Brain microvascular endothelial cell (primary cell): ENCODE measurements at places on chromosomes 2 and 18.

DNA sequence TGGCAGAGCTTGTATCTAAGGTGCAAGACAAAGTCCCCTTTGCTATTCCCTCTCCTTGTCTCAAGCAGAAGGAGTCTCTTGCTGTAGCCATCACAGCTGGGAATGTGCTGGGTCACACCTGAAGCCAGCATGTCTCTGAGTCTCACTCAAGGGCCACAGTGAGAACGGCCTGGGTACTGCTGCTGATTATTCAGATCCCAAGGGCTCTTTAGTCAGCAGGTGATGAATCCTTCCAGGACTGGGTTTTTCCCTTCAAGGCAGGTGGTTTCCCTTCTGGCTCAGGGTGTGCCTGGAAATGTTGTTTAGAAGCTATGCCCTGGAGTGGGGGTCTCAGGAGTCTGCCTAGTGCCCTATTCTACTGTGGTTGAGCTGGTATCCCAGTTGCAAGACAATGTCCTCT lies 356.3 kb downstream of the PARD3B start:
- no peak for DNase-seq

- no peak for DNase-seq
Measured at GRCh38 chr2:70896765-70897202, 38.9 kb upstream of the ATP6V1B1 start.

DNA sequence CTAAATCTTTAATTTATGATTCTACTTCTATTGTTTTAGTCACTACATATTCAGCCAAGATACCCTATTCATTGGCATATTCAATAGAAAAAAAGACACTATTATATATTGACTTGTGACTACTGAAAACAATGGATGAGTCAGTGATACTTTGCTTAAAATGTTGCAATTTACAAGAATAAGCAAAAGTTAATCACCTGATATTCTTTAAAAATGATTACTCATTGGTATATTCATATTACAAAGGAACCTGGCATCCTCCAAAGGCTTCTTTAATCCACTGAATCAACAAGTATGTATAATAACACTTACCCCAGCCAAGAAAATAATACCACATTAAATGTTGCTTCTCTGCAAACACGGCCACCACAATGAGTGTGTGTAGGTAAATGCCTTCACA lies 87.8 kb downstream of the CALCRL start:
- DNase-seq = no peak

GRCh38 chr2:46306330-46306751 lies 9.1 kb downstream of the EPAS1 start:
- DNase-seq = no peak

- no peak for DNase-seq
Measured at GRCh38 chr2:213959589-213959988, 451.3 kb upstream of the VWC2L start.

DNA sequence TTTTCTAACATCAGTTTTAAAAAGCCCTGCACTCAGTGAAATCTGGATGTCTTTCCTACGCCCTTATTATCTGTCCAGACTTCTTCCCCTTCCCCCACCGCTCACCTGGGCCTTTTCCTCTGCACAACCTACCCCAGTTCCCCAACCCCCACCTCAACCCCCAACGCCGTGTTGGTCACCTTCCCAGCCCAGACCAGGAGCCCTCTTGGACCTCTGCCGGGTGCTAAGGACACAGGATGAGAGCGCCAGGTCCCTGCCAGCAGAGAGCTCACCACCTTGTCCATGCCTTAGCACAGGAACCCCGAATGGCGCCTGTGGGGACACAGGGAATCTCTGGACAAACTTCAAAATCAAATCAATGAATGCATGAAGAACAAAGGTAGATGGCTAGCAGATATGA lies 966 bp upstream of the RBM43 start:
- no peak for DNase-seq

DNA sequence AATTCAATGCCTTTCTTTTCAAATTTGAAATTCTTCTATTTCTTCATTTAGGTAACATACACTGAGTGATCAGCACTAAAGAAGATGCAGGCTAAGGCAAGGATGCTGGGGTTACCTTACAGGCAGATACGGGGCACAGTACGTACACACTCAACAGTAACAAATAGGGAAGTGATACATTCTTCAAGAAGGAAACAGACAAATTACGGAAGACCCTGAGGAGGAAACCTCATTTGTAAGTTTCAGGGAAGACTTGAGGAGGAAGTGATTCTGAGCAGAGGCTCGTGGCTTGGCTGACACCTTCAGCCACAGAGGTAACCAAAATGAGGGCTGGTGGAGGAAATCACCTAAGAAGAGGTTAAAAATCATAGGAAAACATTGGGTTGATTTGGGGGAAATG lies 1108.3 kb upstream of the KLHL29 start:
- DNase-seq = no peak

- DNase-seq = no peak
Measured at GRCh38 chr18:57085371-57085770, 61.5 kb upstream of the BOD1L2 start.

DNA sequence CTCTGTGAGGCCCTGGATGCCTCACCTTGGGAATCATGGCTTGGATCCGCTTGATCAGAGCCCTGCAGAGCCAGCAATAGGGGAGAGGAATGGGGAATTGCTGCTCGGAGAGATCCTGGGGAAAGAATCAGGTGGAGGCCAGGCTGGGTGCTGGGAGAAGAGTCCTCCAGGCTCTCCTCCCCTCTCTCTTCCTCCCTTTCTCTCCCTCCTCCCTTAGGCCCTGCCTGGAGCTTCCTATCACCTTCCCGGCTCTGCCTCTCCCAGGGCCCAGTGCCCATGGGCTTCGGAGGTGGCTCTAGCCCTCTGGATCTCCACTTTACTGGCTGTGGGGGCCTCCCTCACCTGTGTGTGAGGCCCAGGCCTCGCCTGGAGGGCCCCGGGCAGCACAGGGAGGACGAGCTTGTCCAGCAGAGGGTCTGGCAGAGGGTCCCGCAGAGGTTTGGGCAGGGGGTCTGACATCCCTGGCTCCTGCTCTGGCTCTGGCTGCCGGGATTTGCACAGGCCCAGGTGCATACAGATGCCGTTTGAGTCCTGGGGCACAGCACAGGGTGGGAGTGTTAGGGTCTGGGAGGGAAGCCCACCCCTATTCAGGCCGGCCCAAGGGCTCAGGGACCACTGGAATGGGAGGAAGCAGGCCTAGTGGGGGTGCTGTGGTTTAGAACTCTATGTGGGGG lies 2.6 kb downstream of the SFTPB start:
- DNase-seq = no peak

DNA sequence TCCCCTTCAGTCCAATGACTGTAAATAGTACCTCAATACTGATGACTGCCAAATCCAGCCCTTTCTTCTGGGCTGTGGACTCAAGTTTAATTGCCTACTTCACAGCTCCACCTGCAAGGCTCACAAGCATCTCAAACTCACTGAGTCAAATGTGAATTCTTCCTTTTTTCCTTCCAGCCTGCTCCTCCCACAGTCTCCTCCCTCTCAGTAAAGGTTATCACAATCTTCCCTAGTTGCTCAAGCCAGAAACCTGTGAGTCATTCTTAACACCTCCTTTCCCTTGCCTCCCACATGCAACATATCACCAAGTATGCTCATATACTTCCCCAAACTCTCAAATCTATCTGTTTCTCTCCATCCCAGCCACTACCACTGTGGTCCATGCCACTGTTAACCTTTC lies 3.7 kb upstream of the MFSD6 start:
- DNase-seq = peak; percentile 22

DNA sequence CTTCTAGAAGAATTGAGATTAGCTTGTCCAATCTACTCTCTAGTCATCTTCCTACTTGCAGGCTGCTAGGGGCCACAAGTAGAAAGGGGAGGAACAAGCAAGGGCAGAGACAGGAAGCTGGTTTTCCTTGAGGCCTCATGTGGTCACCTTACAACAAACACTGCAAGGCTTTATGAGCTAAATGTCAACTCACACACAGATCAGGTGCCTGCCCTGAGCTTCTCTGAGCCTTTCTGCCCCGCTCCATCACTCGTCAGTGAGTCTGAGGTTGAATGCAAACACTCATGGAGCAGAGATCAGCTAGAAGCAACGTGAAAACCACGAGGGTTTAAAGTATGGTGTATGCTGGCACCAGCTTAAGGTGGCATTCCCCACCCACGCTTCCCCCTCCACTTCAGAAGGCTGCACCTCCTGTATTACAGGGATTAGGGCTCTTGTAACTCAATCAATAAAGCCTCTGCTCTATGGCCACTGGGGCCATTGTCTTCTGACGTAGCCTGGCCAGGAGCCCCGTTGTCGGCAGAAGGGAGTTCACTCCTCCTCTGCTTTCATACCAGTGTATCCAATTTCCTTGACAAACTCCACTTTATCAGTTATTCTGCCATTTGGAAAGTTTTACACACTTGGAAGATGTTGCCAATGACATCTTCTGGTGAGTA lies 5.4 kb upstream of the CRYGC start:
- no peak for DNase-seq

DNA sequence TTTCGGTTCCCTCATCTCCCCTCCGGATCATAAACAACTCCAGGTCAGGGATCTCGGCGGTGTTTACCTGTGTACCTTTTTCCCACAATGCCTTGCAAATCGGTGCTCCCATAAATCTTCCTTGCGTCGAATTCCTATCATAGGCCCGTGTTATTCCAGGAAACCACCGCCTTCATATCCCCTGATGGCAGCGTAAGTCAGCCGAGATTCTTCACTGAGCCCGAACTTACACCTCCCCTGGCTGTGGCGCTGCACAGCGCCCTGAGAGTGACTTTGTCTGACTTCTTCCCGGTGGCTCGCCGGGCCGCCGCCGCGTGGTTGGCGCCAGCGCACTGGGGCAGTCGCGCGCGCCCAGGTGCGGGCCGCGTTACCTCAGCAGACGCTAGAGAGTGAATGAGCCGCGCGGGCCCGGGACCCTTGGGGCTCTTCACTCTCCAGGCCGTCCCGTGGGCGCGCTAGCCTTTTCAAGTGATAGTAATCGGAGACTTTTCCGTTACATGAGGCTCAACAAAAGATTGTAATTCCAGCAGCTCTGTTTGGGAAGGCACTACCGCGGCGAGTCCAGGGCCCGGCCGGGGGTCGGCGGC lies 101.6 kb downstream of the SPTBN1 start:
- no peak for DNase-seq

GRCh38 chr2:216789081-216789480 lies 70.8 kb downstream of the TNP1 start:
- DNase-seq = no peak

GRCh38 chr2:121689356-121689755 lies 40.1 kb upstream of the CLASP1 start:
- peak; percentile 67 for DNase-seq

GRCh38 chr2:105804266-105804665 lies 59.6 kb downstream of the NCK2 start:
- DNase-seq = no peak

DNA sequence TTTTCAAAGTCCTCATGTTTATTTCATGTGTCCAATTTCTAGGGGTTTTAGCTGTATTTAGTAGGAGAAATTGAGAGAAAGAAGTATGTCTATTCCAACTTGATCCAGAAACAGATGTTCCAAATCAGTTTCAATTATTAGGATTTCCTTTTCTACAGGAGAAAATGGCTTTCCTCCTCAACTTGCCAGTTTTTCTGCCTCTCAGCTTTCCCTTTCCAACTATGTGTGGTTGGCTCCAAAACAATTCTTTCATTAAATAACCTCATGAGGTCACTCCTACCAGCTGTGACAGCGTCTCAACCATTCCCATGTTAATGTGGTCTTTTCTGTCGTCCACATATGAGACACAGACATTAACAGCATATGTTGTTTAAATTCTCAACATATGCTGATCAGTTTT lies 13.1 kb downstream of the XIRP2 start:
- DNase-seq = no peak

DNA sequence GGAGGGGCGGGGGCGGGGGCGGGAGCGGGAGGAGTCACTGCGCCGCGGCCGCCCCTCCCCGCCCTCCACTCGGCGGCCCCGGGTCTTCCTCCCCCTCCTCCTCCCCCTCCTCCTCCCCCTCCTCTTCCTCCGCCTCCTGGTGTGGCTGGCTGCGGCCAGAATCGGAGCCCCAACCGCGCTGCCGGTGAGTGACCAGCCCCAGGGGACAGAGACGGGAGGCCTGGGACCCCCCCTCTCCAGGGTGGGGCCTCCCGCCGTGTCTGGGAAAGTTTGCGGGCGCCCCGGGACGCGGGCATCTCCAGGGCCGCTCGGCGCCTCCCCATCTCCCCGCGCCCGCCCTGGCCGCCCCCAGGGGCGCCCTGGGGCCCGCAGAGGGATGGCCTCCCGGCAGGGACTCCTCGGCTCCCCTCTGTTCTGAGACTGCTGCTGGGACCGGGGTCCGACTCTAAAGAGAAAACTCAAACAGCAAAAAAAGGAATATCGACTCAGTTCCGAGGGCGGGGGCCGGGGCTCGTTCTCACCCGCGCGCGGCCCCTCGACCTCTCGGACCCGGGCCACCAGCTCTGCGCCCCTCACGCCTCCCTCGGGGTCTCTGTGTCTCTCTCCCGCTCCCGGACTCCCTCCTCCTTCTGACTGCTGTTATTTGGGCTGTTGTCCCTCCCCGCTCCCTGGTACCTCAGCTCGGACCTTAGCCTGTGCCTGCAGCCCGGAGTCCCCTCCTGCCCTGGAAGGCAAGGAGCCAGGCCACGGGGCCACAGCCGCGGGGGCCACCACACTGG lies at the start of gene STON1:
Gene STON1 (plus strand): TSS at position 122 of the 779 bp plus-strand sequence. CDS start 50,480 bp downstream, outside the sequence.
- DNase-seq = no peak

DNA sequence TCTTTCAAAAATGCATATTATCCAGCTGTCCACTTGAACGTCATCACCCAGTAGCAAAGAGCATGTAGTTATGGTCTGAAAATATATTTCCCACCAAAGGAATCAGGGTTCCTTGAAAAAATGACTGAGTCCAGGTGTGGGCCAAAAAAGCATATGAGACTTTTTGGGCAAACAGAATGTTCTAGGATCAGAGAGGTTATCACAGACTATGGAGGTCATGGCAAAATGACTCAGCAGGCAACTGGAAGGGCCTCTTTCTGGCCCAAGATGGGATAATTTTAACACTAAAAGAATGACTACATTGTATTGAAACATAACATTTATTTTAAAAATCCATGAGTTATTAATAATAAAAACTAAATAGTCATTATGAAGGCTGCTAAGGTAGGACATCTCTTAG lies 77.1 kb downstream of the COBLL1 start:
- DNase-seq = no peak

- DNase-seq = no peak
Measured at GRCh38 chr2:157420771-157421323, 23.0 kb downstream of the CYTIP start.

GRCh38 chr2:191739194-191739593 lies 61.3 kb downstream of the NABP1 start:
- no peak for DNase-seq

DNA sequence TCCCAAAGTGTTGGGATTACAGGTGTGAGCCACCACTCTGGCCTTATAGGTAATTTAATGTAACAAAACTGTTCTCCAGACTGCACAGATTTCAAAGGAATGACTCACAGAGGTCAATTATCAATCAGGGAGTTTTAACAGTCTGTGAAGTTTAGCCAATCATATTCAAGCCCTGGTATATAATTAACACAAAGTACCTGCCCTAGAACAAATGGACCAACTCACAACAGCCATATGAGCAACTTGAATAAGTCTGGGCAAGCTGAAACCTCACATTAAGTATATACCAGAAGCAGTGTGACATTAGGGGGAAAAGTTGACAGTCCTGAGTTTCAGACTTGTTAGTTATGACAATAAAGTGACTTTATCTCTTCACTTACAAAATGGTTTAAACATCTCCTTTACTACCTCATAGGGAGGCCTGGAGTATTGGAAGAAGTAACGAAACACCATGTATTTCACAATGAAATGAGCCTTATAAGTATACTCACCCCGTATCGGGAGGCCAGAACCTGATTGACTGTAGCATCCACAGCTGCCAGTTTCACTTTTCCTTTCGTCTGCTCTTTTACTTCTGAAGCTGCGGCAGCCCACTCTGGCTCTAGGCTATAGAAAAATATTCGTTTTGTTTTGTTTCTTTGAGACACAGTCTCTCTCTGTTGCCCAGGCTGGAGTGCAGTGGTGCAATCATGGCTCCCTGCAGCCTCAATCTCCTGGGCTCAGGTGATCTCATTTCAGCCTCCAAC lies 22.2 kb downstream of the PDIA6 start:
- no peak for DNase-seq
